CD4-positive, alpha-beta T cell treated with Interleukin-6 for 4 hours (primary cell): ENCODE measurements at places on chromosomes 3 and 15.

- no peak for DNase-seq
Observed at GRCh38 chr3:16171825-16172224, 2.7 kb upstream of the GALNT15 start.

DNA sequence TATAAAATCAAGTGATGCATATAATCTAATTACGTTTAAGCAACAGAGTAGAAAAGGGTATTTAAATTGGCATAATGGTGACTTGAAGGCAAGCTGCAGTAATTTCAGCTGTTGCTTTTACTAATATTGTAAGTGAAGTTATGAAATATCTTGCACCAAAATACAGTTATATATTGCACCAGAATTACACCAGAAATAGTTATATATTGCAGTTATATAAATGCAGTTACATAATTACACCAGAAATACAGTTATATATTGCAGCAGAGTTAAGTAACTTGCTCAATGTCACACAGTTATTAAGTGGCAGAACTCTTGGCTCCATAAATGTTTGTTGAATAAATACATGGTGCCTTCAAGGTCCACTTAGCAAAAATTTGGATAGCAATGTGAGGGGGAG is 51.4 kb downstream of the PCOLCE2 start:
- no peak for DNase-seq

DNA sequence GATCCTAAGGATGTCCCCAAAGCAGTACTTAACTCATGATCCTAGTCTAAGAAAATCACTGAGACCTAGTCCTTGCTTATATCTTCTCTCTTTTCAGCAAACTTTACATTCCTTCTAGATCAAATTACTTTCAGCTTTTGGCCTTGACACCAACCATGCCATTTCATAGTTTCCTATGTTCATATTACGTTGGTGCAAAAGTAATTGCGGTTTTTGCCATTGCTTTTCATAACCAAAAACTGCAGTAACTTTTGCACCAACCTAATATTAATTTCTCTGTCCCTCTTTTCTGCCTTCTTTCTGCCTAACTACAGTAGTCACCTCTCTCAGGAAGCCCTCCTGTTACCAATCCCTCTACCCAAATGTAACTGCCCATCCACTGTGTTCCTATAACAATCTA is 36.8 kb downstream of the CCDC191 start:
- DNase-seq = no peak

DNA sequence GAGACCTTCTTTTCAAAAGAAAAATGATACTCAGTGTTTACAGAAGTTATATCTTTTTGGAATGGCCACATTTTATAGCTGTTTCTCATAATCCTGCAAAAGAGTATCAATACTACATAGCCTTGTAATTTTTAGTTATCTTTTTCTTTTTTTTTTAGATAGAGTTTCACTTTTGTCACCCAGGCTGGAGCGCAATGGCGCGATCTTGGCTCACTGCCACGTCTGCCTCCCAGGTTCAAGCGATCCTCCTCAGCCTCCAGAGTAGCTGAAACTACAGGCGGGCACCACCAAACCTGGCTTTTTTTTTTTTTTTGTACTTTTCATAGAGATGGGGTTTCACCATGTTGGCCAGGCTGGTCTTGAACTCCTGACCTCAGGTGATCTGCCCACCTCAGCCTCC is 53.6 kb downstream of the ANKRD28 start:
- no peak for DNase-seq

DNA sequence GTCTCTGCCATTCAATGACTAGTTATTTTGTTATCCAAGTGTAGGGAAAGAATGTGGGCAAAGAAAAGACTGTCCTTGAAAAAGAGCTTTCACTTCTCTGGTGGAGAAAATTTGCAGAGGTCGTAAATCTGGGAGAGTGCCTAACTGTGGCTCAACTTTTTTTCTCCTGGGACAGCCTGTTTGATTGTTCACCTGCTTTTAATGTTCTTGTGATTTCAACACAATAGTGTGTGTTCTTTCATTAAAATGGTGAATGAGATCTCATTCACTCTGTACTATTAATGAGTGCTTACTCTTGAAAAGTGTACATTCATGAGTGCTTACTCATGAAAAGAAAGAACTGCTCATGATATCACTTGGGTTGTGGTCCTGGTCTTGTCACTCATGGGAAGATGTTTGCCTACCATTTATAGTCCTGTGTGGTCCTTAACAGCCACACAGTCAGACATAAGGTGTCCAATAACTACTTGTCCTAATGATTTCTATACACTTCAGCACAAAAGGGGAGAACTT is 567.3 kb downstream of the GRM7 start:
- no peak for DNase-seq

DNA sequence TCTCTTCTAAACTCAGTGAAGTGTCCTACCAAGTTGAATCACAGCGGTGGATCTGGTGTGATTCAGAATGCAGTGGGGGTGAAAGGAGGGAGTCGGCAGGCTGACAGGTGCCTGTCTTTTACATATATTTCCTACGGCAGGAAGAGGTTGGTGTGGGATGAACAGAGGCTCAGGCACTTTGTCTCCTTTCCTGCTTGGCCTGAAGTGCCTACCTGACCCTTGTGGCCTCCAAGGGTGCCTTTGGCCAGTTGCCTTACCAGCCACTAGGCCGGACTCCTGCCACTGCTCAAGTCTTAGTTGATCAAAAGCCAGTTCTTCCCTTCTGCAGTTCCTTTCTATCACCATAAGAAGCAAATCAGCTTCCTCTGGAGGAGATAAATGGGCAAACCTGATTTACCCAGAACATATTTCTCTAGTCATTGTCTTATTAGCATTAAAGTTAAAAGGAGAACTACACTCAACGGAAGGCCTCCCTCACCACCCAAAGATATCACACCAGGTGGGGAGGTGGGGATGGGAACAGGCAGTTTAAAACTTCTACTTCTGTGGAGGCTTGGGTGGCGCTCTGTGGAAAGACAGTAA is 52.1 kb downstream of the CRTC3 start:
- DNase-seq = peak; percentile 62

DNA sequence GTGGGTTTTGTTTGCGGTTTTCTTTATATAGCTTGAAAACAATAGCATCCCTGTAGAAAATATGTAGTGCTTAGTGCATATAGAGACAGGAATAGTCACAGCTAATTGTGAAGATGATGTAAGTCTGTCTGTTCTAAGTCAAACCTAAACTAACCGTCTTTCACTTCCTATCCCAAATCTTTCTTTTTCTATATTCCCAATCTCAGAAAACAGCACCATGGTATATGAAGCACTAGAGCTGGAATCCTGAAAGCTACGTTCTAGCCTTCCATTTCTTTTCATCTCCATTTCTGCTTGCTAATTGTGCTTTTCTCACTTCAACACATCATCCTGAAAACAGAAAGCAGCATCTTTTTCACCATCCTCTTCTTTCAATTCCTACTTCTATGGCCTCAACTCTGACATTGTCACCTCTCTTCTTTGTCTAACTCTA is 1235.5 kb downstream of the ROBO2 start:
- no peak for DNase-seq

GRCh38 chr15:42033214-42033873 is 12.5 kb upstream of the PLA2G4E start:
- DNase-seq = no peak

DNA sequence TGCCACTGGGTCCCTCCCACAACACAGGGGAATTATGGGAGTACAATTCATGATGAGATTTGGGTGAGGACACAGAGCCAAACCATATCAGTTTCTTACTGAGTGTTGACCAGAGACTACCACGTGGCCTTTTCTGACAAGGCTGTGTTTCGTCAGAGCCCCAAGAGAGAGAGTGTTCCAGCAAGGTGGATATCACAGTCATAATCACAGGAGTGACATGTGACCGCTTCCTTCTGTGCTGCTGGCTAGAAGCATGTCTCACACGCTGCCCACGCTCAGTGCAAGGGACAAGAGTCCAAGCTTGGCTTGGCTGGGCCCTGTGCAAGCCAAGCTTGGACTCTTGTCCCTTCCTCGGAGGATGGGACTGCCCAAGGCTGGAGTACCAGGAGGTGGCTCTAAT is 103.2 kb downstream of the GABRG3 start:
- no peak for DNase-seq

GRCh38 chr3:38538773-38539353 is 42.7 kb downstream of the EXOG start:
- DNase-seq = no peak

GRCh38 chr3:177481329-177481728 is 284.0 kb upstream of the TBL1XR1 start:
- no peak for DNase-seq

- no peak for DNase-seq
Observed at GRCh38 chr3:12719541-12719940, 39.5 kb downstream of the TMEM40 start.

DNA sequence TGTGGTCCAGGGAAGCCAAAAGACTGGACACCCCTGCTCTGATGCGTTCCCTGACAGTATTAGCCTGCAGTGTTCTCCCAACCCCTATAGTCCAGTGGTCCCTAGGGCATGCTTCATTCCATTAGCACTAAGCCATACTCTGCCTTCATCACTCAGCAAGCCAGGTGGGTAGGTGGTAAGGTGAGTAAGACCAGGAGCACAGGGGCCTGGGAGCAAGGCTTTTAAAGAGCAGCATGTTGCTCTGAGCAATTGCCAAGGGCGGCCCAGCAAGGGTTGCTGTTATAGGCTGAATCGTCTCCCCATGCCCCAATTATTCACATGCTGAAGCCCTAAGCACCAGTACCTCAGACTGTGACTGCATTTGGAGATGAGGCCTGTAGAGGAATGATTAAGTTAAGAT is 11.0 kb downstream of the CXCR6 start:
- DNase-seq = no peak

DNA sequence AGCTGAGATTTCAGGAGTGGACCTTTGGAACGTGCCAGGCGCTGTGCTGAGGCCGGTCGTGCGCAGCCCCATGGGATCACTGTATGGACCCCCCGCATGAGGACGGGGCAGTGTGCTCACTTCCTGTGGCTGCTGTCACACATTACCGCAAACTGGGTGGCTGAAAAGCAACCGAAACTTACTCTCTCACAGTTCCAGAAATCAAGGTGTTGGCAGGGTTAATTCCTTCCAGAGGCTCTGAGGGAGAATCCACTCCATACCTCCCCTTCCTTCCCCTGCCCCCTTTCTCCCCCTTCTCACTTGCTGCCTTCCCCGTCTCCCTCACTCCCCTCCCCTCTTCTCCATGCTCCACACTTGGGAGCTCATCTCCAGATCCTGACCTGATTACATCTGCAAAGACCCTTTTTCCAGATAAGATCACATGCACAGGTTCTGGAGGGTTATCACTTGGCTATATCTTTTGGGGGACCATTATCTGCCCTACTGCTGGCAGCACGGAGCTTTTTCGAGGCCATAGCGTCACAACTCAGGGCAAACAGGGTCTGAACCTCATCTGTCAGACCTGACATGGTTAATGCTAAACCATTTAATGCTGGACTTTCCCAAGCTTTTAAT is 41.2 kb downstream of the KLF13 start:
- DNase-seq = peak; percentile 43

GRCh38 chr3:185968168-185968567 is 30.4 kb upstream of the TRA2B start:
- no peak for DNase-seq

- DNase-seq = no peak
Observed at GRCh38 chr3:171758109-171758508, 52.2 kb downstream of the PLD1 start.

DNA sequence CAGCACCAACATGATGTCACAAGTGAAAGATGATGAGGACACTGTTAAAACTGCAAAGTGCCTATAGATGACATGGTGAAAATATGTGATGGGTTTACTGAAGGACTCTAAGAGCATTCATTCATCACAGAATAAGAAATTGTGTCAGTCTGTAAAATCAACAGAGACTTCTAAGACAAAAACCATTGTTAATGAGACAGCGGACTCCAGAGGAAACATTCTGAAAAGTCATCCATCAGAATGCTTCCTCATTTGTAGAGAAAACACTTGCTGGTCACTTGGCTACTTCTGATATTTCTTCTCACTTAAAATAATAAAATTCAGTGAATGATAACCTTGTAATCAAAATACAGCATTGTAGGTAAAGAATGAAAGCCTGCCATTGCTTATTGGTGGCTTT is 7.3 kb downstream of the PLSCR4 start:
- DNase-seq = no peak

- DNase-seq = no peak
Observed at GRCh38 chr15:47124430-47125102, 592.7 kb upstream of the SEMA6D start.

- no peak for DNase-seq
Observed at GRCh38 chr15:43096411-43096810, 9.4 kb downstream of the UBR1 start.

GRCh38 chr3:50264383-50264963 is 4.5 kb upstream of the SEMA3B start:
- DNase-seq = no peak
